Activated CD4-positive, alpha-beta T cell treated with anti-CD3 and anti-CD28 coated beads, Interleukin-2, amount 50 U/mL, for 1 hour (primary cell): ENCODE measurements at places on chromosomes 5 and 9.

- peak; percentile 46 for DNase-seq
These were observed 246.8 kb downstream of the ARHGAP26 start for GRCh38 chr5:143016777-143017516.

GRCh38 chr9:33202552-33203201 is 35.5 kb upstream of the B4GALT1 start:
- DNase-seq, result peak; percentile 3

- DNase-seq, result no peak
These were observed 66.9 kb downstream of the GRIN3A start for GRCh38 chr9:101671567-101671966.

DNA sequence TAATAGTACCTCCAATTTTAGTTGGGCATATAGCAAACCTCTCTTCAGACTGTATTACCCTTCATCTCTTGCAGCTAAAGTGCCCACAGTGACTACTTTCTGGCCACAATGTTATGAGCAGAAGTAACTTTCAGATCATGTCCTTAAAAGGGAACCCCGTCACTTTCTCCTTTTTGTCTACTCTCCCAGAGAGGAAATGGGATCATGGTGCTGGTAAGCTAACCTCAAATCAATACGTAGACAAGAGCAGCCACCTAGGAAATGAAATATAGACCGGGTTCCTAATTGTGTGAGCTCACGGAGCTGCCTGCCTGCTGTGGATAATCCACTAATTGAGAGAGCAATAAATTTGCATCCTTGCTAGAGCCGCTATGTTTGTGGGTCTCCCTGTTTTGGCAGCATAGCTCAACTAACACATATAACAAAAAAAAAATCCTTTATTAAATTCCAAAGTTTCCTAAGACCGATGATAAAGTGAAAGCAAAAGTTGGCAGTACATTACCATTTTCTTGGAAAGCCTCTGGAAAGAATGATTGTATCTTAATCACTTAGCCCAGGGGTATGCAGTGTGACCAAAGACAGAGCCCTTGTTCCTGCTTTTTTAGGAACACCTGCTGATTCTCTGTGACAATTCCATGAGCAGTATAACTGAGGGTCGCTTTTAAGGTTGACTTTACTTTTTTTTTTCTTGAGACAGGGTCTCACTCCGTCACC is 5.6 kb upstream of the IL7R start:
- DNase-seq, result no peak

- no peak for DNase-seq
These were observed 332.3 kb downstream of the NPR3 start for GRCh38 chr5:33043343-33043997.

GRCh38 chr5:130995254-130995515 is 169.9 kb downstream of the HINT1 start:
- DNase-seq, result no peak

DNA sequence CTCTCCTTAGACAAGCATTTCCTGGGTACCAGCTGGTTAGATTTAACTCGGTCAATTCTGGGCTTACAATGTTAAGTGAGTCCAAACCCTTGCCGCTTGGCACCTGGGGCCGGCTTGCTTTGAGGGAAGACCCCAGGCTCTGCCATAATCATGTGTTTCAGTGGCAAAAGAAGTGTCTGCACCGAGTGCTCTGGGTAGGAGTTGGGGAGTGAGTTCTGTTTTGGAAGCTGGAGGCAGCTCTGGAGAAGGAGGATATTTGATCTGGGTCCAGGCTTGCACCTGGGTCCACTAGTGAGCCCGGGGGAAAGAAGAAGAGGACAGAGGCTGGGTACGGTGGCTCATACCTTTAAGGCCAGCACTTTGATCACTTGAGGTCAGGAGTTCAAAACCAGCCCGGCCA is 8.4 kb upstream of the OLFM1 start:
- no peak for DNase-seq

- DNase-seq, result no peak
These were observed 448.6 kb downstream of the ZNF608 start for GRCh38 chr5:124297826-124298225.
